CD4-positive, alpha-beta T cell treated with Interleukin-4 for 4 hours (primary cell): ENCODE measurements at places on chromosomes 16 and 17.

DNA sequence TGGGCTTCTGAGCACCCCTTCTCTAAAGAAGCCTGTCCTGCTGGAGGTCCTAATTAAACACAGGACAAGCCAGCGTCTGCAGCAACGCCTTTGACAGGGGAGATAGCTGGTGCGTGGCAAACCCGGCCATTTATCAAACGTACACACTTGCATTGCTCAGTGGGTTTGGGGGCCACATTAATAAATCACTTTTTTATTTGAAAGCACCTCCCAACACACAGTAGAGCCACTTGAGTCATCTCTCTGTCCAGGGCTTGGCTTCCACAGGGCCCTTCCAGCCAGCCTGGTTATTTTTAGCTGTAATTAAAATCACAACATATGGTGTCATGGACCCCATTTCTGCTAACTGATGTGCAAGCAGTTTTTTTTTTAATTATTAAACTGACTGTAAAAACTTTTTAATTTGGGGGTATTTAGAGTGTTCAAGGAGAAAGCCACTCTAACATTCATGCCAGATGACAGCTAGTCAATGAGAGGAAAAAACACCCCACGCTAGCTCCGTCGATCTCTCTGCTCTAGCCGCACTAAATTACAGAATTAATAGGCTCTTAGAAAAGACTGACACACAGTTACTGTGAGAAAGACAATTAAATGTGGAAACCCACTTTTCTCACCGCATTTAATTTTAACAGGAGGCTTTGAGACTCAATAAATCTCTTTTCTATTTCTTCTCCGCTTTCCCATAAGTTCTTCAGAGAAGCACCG is 201.0 kb upstream of the WSCD1 start:
- DNase-seq: no peak

- DNase-seq: peak; percentile 78
Observed at GRCh38 chr17:78343543-78344201, 16.2 kb downstream of the SOCS3 start.

DNA sequence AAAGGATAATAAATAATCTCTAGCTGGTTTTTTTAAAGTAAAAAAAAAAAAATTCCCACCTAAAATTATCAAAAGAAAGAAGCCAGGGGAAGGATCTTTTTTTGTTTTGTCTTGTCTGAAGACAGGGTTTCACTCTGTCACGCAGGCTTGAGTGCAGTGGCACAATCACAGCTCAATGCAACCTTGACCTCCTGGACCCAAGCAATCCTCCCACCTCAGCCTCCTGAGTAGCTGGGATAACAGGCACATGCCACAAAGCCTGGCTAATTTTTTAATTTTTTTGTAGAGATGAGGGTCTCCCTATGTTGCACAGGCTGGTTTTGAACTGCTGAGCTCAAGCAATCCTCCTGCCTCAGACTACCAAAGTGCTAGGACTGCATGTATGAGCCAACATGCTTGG is 78.4 kb upstream of the STAC2 start:
- DNase-seq: no peak

DNA sequence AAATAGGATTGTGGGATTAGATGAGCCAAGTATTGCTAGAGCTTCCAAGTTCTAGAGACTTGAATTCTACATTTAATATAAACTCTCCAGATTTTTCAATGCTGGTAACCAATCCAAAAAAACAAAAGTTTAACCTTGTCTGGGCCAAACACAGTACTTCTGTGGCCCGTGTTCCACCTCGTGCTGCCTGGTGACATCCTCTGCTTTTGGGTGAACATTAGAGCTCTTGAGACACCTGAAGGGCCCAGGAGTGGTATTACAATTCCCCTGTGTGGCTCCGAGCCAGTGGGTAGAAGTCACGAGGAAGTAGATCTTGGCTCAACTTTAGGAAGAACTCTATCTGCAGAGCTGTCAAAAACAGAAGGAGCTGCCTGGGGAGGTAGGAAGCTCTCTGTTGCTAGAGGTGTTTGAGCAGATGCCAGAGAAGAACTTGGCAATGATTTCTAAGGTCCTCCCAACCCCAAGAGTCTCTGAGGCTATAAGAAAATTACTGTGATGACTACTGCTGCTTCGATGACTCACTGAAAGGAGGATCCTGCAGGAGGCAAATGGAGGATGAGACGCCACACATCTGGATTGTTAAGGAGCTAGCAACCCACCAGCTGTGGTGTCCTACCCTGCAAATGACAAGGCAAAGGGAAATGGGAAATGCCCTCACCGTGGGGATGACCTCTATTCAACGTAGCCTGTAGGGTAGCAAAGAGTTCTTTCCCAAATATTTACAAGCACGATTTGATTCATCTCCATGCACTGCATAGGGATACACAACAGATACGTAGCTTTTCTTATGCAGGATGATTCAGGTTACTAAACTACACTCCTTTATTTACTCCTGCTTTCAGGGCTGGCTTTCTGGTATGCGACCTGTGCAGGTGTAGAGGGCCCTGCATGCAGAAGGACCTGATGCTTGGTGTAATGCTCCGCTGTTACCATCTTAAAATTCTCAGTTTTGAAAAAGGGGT is 45.8 kb upstream of the GAS7 start:
- DNase-seq: no peak

GRCh38 chr17:60604686-60605334 is 4.8 kb downstream of the PPM1D start:
- no peak for DNase-seq

DNA sequence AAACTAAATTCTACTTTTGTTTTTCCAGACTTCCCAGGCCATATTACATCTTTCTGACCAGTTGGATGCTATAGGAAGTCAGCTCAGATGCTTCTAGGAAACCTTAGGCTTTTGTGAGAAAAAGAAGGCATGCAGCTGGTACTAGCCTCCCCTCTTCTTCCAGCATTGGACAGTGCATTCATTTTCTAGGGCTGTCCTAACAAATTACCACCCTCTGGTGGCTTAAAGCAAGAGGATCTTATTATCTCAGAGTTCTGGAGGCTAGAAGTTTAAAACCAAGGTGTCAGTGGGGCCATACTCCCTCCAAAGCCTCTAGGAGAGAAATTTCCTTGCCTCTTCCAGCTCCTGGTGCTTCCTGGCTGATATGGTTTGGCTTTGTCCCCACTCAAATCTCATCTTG is 467.8 kb downstream of the SLC39A11 start:
- no peak for DNase-seq

- no peak for DNase-seq
Observed at GRCh38 chr17:73703917-73704316, 59.7 kb upstream of the SDK2 start.

GRCh38 chr17:78558181-78558850 is 18.9 kb downstream of the DNAH17 start:
- DNase-seq: peak; percentile 10

DNA sequence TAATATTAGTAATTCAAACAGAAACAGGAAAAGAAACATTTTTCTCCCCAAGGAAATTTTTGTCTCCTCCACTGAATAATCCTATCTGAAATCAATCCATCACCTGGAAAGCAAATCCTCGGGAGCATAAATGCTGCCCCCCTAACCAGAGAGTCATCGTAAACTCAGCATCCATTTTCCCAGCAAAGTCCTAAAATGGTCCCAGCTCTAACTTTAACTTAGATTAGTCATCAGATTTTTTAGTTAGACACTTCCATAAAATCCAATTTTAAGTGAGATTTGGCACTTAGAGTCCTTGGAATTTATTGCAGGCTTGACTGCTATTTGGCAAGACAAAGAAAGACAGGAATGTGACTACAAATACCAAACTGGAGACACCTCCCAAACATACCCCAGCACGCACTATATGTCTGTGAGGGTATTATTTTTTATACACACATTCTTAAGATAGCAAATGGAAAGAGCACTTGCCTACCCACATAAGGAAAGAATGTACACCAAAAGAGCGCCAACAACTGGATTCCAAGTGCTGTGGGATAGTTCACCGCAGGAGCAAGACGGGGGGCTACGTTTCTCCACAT is 15.4 kb downstream of the SCO1 start:
- DNase-seq: no peak

GRCh38 chr17:30225112-30225511 is 10.4 kb downstream of the SLC6A4 start:
- no peak for DNase-seq

GRCh38 chr17:63775420-63775819 is 1.4 kb downstream of the DDX42 start:
- DNase-seq: no peak

DNA sequence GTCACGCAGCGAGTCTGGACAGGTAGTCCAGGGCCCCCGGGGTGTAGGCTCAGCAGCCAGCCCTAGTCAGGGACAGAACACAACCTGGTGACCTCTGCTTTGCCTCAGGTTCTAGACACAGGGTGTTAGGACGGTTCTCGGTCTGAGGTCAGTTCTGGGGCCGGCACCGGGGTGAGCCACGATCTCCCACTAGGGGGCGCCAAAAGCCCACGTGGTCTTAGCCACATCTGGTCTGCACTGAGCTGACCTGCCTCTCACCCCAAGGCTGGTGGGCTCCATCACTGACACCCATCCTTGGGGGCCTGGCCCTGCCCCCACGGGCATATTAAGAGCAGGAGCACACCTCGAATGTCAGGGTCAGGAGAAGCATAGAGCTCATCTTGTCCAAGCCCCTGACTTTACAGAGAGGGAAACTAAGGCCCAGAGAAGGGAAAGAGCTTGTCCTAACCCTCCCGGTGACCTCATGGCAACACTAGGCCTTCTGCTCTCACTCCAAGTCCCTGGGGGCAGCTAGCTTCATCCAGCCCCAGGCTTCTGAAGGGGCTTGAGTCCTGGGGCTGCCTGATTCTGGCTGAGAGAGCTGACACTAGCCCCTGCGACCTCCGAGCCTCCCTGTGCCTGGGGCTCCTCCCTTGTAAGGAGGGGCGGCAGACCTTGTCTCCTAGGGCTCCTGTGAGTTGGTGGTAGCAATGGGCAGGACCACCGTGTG is 9.0 kb downstream of the SLC5A10 start:
- DNase-seq: peak; percentile 70

DNA sequence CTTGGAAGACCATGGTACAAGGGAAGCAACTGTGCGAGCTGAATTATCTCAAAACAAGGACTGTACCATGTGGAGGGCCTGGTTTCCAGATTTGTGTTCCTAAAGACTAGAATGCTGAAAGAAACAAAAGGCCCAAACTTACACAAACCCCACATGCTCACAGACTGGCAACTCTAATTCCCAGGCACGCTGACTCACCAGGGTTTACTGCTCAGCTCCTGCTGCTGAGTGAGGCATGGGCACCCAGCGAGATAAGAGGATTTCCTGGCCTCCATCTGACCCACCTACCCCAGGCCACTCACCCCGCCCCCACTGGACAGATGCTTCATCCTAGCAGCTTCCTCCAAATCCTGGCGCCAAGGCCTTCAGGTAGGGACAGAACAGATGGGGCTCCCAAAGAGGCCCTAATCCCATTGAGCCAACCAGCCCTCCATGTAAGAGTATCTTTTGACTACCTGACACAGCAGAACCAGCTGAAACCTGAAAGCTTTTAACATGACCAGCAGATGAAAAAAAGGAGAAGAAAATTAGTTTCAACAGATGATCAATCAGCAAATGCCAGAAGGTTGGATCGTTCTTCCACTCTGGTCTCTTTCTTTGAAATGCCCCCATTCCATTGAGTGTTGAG is 33.9 kb downstream of the DCUN1D3 start:
- DNase-seq: no peak

GRCh38 chr16:63684149-63685101 is 1437.4 kb downstream of the CDH11 start:
- DNase-seq: no peak

DNA sequence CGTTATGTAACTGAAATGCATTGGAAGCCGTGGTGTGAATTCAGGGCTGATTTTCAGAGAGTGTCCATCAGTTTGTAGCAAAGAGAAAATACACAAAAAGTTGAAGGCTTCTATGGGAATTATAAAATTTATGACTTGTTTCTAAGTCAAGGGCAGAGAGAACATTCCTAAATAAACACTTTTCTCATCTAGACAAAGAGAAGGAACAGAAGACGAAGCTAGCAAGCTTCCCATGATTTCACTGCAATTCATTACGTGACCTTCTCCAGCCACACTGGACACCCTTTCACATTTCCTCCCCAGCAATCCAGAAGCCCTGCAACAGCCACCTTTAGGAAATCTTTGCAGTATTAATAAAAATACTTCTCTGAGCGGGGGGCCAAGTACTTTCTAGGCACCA is 67.8 kb downstream of the TMEM100 start:
- DNase-seq: no peak

DNA sequence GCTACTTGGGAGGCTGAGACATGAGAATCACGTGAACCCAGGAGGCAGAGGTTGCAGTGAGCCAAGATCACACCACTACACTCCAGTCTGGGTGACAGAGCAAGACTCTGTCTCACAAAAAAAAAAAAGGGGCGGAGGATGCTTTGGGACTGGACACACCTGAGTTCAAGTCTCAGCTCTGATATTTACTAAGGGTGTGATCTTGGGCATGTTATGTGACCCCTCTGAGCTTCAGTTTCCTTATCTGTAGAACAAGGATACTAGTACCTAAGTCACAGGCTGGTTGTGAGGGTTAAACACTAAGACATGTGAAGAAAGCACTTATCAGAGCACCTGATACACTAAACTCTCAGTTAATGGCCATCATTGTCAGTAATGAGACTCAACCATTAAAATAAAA is 25.9 kb downstream of the HOXB1 start:
- DNase-seq: no peak

DNA sequence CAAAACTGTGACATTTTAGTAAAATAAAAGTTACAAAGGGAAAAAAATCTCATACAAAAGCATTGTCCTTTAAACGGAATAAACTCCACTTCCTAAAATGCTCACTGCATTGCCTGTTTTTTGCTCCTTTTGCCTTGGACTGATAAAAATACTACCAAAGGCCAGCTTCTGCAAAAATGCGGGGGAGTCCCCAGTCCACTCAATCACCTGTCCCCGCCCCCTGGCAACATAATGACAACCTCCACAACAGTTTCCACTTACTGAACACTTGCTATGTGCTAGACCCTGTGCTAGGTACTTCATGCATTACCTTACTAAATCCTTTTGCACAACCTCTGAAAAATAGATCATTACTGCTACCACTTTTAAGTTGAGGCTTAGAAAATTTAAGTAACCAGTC is 172.7 kb upstream of the CCL2 start:
- DNase-seq: no peak

GRCh38 chr16:53566552-53567245 is 63.7 kb upstream of the AKTIP start:
- DNase-seq: no peak

GRCh38 chr16:825341-826061 is 25.0 kb upstream of the GNG13 start:
- DNase-seq: no peak

DNA sequence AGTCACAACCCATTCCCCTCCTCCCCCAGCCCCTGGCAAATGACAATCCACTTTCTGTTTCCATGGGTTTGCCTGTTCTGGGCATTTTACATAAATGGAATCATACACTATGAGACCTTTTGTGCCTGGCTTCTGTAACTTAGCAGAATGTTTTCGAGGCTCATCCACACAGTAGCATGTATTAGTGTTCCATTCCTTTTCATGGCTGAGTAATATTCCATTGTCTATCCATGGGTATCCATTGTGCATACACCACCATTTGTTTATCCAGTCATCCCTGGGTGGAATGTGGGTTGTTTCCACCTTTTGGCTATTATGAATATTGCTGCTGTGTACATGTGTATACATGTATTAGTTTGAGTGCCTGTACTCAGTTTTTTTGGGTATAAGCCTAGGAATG is 33.7 kb upstream of the RCVRN start:
- no peak for DNase-seq
